Cortex of kidney (tissue), 1 donor: ENCODE measurements at places on chromosomes 5 and 9.

GRCh38 chr9:117013440-117013995 lies 326.4 kb downstream of the TRIM32 start:
- no peak for DNase-seq

- no peak for DNase-seq
Measured at GRCh38 chr5:155029240-155029639, 15.7 kb downstream of the KIF4B start.

GRCh38 chr5:139710319-139711066 lies 62.3 kb downstream of the CXXC5 start:
- no peak for DNase-seq

- DNase-seq = no peak
Measured at GRCh38 chr9:135330685-135331590, 148.6 kb upstream of the PPP1R26 start.

GRCh38 chr5:96856371-96856770 lies 19.9 kb upstream of the ERAP2 start:
- DNase-seq = no peak

GRCh38 chr5:135457424-135458071 lies 5.4 kb upstream of the TIFAB start:
- DNase-seq = no peak

DNA sequence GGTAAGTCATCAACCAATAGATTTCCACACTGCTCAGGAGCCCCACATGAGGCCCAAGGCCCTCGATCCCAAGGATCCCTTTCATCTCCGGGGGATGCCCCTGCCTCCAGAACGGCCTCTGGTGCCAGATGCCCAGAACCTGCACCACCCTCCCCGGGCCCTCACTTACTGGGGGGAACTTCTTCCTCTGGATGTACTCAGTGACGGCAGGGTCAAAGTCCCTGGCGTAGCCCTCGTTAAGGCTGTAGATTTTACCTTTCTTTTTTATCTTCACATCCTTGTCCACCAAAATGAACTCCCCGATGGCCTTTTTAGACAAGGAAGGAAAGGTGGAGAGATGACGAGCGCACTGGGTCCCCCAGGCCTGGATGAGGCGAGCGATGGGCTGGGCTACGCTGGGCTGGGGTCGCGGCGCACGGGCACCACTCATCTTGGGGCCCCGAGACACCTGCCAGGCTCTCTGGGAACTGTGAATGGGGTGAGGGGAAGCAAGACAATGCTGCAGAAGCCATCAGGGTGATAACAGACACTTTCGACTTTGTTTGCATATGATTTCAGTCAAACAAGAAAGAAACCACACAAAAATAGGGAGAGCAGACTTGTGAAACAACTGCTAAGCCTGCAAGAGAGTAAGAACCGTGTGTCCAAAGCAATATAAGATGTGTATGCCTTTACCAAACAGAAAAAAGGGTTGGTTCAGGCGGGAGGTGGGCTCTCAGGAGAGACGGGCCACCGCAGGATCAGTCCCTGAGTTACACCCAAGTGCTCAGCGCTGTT lies 13.2 kb upstream of the FBP2 start:
- no peak for DNase-seq

GRCh38 chr9:83972286-83972685 lies 7.7 kb downstream of the HNRNPK start:
- DNase-seq = no peak

GRCh38 chr9:134689321-134690181 lies 47.9 kb downstream of the COL5A1 start:
- no peak for DNase-seq

DNA sequence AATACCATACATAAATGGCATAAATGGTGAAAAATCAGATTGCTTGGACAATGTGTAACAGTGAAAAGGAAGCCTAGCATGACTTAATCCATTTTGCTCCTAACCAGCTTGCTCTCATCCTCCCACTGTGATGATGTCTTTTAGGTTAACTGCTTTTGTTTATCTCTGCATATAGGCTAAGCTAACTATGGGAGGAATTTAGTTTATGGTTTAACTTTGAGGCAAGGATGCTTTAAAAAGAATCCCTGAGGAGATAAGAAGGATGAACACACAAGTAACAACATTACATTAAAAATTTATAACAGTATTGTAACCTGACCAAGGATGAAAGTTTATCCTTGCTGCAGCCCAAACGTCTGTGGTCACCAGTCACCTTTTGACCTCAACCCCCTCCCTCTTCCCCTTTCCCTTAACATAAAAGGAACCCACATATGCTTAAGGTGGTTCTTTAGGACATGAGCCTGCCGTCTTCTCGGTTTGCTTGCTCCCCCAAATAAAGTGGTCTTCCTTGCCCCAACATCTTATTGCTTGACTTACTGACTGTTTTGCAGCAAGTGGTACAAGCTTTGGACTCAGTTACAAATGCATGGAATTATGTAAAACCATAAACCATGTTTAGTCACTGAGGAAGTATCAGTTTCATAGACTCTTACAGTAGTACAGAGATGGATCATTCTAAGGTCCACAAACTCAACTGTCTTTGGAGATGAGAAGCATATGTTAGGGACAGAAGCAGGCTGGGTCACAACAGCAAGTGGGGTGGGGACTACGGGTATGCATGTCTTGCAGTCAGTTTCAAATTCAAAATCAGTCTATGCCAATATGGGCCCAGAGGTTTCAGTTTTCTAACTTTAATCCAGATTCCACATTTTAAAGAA lies 31.3 kb downstream of the AGXT2 start:
- DNase-seq = no peak

DNA sequence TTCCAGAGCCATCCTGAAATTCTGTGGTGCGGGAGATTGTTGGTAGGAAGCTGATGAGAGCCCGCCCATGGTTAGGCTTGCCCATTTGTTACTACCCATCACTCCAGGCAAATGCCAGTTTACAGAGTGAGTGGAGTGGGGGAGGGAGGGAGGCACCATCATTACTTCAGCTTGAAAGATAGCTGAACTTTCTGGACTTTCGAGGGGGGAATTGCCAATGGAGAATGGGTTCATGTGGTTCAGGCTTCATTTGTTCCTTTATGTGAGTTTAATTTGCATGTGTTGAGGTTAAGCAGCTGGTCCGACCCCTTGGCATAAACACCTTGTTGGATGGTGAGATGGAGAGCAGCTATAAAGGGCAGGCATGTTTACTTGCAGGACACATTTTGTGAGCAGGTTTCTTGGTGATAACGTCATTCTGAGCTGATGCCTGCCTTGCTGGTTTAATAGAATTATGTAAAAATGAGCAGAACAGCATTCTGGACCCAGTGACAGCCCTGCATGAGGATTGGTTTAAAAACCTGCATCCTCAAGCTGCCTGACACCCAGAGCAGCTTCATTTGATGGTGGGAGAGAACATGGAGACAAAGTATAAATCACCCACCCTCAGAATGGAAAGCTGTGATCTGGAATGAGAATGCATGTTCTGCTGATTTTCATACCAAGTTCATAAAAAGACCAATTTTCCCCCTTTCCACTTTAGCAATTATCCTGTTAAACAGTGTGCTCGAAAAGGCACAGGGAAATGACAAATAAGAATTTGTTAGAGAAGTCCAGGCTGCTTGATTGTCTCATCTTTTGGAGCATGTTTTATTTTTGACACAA lies 106.3 kb downstream of the TRIO start:
- no peak for DNase-seq

DNA sequence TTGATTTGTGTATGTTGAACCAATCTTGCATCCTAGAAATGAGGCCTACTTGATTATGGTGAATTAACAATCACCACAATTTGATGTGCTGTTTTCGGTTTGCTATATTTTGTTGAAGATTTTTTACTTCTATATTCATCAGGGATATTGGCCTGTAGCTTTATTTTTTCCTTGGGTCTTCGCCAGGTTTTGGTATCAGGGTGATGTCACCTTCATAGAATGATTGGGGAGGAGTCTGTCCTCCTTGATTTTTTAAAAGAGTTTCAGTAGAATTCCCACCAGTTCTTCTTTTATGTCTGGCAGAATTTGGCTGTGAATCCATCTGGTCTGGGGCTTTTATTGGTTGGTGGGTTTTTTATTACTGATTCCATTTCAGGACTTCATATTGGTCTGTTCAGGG lies 115.2 kb downstream of the CPLANE1 start:
- no peak for DNase-seq

DNA sequence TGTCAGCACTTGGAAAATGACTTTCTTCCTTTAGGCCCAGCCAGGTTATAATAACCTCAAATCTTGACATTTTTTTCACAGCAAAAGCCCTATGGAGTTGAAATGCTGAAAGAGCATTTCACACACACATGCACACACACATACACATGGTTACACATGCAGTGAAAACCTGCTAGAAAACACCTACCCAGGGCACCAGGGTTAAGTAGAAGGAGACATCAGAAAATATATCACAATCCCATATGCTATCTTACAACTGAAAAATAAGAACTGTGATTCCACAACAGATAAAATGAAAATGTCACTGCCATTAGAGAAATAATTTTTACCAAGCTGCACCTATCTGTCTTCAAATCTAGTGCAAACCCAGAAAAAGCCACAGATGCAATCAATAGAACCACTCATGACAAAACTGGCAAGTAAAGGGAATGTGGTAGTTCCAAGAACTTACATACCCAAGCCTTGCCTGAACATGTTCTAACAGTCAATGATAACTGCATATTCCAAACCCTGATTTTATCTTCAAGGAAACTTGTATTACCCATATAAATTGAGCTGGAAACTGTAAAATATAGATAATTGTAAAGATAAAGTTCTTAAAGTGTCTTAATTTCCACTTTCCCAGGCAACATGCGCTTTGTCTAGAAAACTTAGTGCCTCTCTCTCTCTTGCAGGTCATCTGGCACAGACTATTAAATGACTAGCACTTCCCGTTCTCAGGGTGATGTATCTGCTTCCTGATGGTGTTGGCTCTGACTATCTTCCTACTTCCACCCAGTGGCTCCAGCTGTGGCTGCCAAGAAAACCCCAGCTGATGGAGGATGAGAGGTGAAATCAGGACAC lies 250.2 kb upstream of the PTGER4 start:
- DNase-seq = no peak

GRCh38 chr9:123523001-123523400 lies 167.0 kb downstream of the CRB2 start:
- DNase-seq = no peak

DNA sequence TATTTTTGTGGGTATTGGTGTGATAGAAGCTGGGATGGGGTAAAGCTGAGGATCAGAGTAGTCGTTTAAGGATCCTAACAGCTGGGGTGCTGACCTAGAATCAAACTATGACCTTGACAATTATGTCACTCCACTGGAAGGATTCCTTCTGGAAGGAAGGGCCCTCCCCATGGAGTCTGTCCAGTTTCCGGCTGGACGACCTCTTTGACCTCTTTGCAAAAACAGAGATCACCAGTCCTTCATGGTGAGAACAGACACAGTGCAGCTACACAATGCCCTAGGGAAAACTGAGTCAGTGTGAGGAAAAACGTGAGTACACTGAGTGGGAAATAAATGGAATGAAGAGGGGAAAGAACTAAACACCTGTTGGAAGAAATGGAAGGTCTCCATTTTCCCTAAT lies 445.6 kb downstream of the MAT2B start:
- no peak for DNase-seq

DNA sequence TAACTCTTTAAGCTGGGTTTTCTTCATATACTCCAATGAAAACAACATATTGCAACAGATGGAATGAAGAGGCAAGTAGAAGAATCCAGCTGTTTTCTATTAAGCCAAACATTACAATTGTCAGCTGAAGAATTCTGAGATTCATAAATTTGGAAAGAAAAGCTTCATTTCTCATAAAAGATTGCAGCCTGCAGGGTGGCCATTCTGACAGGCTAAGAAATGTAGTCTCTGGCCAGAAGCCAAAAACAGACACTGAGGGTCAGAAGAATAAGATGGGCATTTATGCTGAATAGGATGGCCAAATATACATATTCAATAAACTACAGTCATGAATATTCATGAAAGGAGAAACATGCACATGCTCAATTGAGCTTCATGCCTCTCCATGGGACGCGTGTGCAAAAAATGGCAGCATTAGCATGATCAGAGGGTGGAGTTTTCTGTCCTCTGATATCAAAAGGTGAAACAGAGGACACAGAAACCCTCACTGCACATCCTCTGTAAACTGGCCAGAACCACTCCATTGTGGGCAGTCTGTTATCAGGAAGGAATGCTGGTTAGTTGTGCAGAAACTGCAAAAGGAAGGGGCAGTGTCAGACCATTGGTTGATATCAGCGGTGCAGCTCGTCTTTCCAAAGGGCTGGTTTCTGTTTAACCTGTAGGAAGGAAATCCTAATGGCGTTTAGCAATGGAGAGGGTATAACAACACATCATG lies 50.2 kb downstream of the FXN start:
- DNase-seq = no peak

GRCh38 chr5:651296-652022 lies 39.3 kb downstream of the CEP72 start:
- DNase-seq = no peak

GRCh38 chr5:36369219-36369690 lies 67.6 kb upstream of the RANBP3L start:
- DNase-seq = no peak

DNA sequence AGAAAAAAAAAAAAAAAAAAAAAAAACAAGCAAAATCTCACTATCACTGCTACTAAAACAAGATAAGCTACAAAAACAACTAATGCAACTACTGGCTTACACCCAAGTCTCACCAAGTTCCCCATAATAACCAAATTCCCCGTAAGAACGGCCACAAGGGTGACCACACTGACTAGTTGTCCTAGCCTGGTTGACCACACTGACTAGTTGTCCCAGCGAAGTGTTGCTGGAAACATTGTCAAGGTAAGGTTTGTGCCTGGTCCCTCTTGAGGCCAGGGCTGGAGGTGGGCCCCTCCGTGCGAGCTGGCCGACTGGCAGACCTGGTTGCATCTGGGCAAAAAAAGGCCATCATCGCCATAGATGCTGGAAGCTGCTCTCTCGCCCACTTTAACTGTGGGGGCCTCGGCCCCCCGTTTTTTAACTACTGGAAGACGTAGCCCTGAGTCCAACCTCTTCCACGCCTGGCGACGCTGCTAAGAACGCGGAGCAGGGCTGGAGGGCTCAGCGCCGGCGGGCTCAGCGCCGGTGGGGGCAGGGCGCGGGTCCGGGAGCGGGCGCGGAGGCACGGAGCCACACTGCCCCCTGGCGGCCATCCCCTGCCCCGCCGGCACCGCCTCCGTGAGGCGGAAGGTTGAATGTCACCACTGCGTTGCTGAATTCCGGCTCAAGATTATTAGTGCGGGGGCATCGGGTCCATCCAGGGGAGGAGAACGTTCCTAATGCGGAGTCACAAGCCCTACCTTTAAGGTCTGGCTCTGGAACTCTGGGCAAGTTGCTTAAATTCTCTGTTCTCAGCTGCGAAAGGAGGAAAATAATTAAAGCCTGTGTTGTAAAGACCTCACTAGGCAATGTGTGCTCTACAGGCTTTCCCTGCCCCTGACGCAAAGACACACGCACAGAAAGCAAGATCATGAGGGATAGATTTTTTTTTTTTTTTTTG lies 84.0 kb downstream of the HSD17B3 start:
- no peak for DNase-seq

GRCh38 chr5:121758615-121759014 lies 93.1 kb upstream of the FTMT start:
- no peak for DNase-seq
